EL (cell line): ENCODE measurements at places on chromosomes 2 and 18.

DNA sequence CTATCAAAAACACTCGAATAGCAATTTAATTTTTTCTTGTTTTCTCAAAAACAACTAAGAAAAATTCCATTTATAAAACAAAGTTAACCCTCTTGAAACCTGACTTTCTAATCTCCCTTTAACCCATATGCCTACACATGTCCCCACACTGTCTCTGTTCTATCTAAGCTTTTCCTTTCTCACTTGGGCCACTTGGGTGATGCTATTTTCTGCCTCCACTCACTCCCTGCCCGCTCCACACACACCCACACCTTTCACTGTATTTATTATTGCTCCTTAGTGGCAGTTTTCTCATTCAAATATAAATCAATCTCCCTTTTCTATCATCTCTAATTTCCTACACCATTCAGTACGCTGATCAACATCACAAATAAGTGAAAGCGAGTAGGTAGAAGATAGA lies 531.1 kb downstream of the LRP1B start:
- no peak for DNase-seq

GRCh38 chr2:137957033-137957432 lies 7.2 kb upstream of the HNMT start:
- DNase-seq = peak; percentile 84

- no peak for DNase-seq
These were observed 352.7 kb upstream of the CDH2 start for GRCh38 chr18:28529644-28530043.

DNA sequence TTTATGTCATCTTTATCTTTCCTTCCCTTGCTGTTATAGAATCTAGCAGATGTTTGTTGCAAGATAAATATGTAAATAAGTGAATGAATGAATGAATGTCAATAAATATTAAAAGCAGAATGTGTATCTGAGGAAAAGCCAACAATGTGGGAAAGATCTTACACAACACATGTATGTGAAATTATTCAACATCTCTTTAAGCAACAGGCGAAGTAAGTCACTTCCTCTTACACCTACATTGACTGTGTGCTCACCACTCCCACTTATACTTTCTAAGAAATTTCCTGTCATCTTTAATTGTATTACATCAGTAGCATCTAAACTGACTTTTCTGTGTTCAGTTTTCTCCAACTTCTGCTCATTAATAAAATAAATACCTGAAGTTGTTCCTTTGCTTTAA lies 43.0 kb downstream of the RAD51AP2 start:
- DNase-seq = no peak

DNA sequence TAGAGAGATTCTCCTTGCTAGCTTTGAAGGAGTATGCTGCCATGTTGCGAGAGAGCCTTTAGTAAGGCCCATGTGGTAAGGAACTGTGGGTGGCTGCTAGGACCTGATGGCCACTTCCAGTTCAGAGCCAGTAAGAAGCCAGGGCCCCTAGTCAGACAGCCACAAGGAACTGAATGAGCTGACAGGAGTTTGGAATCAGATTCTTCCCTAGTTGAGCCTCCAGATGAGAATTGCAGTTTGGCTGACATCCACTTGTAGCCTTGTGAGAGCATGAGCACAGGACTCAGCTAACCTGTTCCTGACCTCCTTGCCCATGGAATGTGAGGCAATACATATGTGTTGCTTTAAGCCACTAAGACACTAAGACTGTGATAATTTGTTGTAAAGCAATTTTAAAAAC lies 1.2 kb upstream of the WDR7 start:
- no peak for DNase-seq

- DNase-seq = no peak
These were observed 48.2 kb downstream of the G6PC2 start for GRCh38 chr2:168949324-168949723.

GRCh38 chr18:66575263-66575662 lies 28.6 kb downstream of the CDH19 start:
- DNase-seq = no peak

GRCh38 chr18:63267975-63268721 lies 51.4 kb downstream of the BCL2 start:
- no peak for DNase-seq

- no peak for DNase-seq
These were observed at the start of gene DPP10 for GRCh38 chr2:114442510-114442909. DPP10 (plus strand) TSS chr2:114442641.

DNA sequence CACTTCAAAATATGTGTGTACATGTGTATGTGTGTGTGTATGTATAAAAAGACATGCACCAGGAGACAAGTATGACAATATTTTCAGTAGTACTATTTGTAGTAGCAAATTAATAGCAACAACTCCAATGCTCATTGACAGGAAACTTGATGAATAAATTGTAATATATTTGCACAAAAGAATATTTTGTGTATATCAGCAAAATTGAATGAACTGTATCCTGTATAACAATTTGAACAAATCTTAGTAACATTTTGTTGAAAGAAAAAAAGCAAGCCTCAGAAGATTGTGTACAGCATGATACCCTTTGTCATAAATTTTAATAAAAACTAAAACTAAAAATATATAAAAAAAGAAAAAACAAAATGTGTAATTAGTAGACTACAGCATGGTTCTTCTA lies 1367.3 kb upstream of the TMEFF2 start:
- no peak for DNase-seq

DNA sequence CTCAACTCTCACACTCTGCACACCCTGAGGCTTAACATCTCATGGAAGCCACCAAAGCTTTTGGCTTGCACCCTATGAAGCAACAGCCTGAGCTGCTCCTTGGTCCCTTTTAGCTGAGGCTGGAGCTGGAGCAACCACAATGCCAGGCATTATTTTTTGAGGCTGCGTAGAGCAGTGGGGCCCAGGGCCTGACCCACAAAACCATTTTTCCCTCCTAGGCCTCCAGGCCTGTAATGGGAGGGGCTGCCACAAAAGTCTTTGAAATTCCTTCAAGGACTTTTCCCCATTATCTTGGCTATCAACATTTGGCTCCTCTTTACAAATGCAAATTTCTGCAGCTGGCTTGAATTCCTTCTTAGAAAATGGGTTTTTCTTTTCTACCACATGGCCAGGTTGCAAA lies 39.8 kb downstream of the CTNNA2 start:
- no peak for DNase-seq

DNA sequence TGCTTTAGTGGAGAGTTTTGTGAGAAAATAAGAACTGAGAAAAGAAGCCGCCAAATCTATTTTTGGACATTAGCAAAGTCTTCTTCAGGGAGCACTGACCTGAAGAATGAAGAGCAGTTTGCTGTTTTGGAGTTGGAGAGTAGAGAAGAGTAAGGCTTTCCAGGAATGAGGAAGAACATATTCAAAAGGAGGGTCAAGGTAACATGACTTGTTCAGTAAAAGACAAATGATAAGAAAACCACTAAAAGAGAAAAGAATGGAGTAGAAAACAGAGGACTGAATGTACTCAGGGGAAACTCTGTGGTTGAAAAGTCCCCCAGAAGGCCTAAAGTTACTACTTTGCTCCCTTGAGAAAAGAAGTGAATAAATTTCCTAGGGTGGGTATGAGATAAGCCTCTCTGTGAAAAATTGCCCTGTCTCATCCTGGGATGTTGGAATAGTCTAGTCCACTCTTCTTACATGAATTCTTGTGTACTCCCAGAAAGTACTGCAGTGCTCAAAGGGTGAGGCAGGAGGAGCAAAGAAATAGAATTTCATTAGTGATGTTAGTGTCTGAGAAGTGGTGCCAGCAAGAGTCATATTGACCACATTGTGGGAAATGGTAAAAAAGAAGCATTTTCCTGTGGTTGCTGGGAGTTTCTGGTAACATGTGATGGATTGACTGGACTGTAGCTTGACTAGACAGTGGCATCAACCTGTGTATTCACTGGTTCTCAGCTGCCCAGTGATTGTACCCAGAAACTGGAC lies 27.8 kb downstream of the MBD5 start:
- DNase-seq = peak; percentile 2

GRCh38 chr18:66616523-66616983 lies 12.7 kb upstream of the CDH19 start:
- DNase-seq = no peak

GRCh38 chr2:221568299-221568698 lies 3.8 kb downstream of the EPHA4 start:
- no peak for DNase-seq

- no peak for DNase-seq
These were observed 1018.2 kb upstream of the NXPH2 start for GRCh38 chr2:139798391-139798790.

DNA sequence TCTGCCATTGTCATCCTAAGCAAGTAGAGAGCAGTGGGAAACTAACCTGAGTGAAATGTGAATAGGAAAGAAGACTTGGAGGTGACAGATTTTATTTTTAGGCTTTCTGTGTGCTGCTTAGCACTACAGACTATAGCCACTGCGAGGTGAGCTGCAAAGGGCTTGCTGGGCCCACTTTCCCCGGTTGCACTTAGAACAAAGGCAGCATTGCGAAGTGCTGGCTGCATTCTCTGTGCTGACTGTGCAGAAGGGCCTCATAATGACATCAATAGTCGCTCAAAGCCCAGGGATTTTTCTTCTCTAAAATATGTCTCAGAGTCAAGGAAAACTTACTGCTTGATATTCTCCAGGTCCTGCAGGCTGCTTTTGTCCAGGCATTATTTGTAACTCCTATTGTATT lies 592.1 kb downstream of the TDRD15 start:
- no peak for DNase-seq

DNA sequence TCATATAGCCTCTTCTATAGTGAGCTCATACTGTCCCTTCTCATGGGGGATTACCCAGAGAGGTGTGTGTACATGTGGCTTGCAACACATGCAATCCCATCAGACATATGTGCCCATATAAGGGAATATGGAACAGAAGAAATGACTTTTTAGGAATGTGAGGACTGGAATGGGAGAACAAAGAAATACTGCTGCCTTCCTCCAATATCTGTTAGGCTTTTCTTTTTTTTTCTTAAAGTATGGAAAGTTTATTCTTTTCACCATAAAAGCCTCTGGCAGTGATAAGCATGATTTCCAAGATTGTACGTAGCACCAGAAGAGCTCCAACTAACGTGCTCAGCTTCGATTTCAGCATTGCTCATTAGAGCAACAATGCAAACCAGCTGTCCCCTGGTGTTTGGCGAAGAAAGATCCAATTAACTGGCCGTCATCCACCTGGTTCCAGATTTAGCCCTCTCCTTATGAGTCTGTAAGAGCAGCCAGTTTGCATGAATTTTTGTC lies 113.6 kb downstream of the ADCYAP1 start:
- DNase-seq = peak; percentile 47

DNA sequence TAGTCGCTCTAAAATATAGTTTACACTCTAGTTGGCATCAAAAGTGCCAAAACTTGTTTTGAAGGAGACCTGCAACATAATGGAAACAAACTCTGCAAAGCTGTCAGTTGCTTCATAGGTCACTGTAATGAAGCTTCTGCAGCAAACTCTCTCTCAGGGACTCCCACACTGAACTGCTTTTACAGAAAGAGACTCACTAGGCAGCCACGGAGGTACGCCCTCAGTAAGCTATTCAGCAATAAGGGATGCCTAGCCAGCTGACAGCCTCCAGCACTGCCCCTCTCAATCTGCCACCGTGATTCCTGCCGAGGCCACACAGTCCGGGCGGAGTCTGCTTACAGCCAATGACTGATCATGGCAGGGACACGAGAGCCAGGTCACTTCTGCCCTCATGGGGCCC lies 51.1 kb downstream of the COLEC12 start:
- no peak for DNase-seq

- DNase-seq = no peak
These were observed 117.2 kb downstream of the KYNU start for GRCh38 chr2:142994665-142995064.

DNA sequence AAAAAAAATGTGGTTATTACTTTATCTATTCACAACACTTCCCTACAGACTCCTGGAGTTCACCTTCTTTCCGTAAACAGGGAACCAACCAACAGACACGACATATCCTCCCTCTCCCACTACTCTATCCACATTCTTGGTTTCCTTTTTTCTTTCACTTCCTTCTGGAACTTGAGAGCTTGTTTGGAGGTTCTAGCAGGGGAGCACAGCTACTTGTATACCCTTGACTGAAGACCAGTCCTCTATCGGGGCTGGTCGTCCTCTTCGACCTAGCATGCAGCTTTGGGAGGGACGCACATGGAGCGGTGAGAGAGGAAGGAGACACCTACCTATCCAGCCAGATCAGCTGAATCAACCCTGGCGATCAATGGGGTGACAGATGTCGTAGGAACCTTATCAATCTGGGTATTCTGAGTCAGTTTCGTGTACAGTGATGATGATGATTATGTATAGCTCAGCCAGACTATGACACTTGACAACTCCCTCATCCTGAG lies 43.5 kb upstream of the MSH2 start:
- DNase-seq = no peak

GRCh38 chr2:112811841-112812306 lies 24.7 kb downstream of the IL1B start:
- DNase-seq = peak; percentile 95

GRCh38 chr2:161580426-161580825 lies 43.8 kb upstream of the SLC4A10 start:
- DNase-seq = no peak

- DNase-seq = peak; percentile 71
These were observed 12.9 kb downstream of the PREPL start for GRCh38 chr2:44348400-44348799.

GRCh38 chr2:41923156-41923786 lies 124.5 kb upstream of the PKDCC start:
- no peak for DNase-seq

DNA sequence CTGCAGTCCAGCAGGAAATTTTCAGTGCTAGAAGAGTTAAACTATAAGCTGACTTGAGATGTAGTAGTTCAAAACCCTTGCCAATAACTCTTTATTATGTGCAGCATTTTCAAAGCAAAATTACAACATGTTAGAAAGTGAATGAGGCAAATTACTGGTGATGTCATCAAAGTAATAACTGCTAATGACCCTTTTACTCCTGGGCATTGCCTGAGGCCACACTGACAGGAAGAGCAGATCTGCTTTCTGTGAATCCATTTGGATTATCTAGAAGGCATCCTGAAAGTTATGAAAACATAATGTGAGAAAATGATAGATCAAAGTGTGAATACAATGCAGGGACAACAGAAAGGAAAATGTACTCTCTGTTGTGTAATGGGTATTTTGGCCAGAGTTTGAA lies 139.6 kb upstream of the TRIB2 start:
- peak; percentile 8 for DNase-seq

DNA sequence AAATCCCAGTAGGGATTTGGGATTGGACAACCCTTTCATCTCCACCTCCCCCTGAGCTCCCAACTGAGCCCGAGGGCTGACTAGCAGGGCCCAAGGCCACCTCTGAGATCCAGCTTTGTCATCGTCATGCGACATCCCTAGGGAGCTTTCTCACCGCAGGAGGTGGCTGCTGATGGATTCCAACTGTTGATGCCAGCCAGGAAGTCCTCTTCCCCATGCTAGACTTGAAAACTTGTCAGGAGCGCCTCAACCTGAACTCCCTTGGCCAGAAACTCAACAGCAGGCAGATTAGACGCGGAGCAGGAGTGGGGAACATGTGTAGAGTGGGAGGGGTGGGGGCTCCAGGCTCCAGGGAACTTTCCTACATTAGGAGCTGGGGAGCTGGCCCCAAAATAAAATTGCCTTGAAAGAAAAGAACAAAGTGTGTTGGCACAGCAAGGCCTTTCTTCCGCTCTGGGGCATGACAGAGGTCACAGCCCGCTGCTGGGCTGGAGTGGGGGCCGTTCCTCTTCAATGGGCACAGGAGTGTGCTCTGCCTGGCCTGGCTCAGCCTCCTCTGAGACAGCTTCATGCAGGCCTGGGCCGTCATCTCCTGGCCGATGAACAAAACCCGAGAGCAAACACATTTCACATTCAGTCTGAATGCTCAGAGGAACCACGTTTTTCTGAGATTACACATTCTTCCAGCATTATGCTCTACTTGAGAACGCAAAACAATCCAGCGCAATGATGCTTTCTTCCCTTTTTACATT lies 34.5 kb downstream of the EMILIN2 start:
- DNase-seq = peak; percentile 88
